Stimulated activated CD4-positive, alpha-beta T cell treated with anti-CD3 and anti-CD28 coated beads, Interleukin-2, amount 100 ng/mL, for 4 hours (primary cell): ENCODE measurements at places on chromosomes 3 and 15.

DNA sequence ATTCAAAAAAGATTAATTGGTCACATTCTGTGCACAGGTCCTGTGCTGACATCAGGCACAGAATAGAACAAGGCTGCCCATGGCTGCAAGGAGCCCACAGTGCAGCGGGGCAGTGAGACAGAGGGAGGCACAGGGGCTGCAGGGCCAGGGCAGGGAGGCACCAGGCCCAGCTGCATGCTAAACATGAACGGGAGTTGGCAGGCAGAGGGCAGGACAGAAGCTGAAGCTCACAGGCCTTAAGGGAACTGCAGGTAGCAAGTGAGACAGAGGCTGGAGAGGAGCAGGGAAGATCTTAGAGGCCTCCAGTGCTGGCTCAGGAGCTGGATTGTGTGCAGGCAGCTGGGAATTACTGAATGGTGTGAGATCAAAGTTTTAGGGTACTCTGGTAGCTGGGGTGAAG lies 26.2 kb downstream of the IDH3A start:
- no peak for DNase-seq

DNA sequence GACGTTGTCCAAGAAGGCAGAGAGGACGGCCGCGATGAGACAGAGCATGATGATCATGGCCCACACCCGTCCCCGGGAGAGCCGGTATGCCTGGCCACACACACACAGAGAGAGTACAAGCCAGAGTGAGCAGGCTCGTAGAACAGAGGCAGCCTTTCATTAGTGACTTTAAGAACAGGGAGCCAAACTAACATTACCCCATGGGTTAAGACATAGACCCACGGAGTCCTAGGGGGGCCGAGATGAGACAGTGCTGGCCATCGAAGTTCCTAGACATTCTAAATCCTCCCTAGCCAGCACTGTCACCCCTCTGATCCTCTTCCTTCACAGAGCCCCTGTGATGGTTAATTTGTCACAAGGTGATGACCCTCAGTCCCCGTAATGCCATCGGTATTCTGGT lies 114.0 kb downstream of the OCA2 start:
- no peak for DNase-seq

DNA sequence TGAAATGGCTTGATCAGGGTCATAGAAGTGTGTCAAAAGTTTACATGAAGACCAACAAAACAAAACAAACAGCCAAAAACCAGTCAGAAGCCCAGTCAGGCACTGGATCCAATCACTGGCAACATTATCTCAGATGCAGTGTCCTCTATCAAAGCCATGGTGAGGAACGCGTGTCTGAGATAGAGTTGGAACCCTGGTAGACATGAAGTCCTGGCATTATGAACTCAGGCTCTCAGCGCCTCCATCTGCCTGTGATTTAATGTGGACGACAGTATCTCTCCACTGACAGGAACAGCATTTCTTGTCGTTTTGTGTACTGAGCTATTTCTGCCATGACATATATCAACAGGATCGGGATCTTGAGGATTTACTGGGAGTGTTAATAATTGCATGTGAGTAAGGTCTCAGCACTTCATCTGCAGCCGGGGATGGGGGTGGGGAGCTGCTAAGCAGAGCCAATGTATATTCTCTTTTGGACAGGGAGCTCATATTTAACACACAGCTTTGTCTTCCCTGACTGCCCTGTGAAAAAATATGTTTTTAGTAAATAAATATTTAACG lies 1120.0 kb downstream of the IGSF11 start:
- DNase-seq: no peak

DNA sequence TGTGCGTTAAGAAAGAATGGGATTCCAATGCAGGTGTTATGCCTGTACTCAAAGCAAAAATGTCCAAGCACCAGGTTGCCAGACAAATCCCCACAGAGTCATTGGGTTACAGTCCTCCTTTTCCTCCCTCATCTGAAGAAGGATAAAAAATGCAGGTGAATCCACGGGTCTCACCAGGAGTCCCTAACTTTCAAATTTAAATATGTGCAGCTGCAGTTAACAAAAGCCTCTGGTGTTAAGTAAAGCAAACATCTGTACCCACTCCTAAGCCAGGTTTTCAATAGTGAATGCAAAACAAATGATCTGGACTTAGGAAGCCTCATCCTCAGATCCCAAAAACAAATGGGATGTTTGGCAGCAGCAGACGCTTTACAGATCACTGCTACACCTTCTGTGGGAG lies 70.4 kb upstream of the SETMAR start:
- no peak for DNase-seq

GRCh38 chr15:78681281-78682003 lies 40.4 kb upstream of the CHRNB4 start:
- no peak for DNase-seq

DNA sequence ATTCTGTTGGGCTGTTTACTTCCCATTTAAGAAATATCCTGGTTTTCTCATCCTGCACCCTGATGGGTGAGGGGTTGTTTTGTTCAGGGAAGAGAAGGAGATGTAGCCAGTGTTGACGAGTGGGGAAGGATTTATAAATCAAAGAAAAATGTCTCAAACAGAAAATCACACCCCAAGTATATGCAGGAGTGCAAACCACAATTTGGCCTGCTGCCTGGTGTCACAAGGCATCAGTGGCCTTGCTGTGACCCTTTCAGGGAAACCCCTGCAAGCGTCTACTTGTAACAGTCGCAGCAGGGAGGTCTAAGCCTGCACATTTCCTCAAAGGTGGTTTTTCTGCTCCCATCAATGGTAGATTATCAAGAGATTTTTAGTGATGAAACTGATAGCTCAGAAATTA lies 132.6 kb upstream of the LRRN1 start:
- DNase-seq: no peak

GRCh38 chr3:106957029-106957428 lies 420.2 kb upstream of the CCDC54 start:
- no peak for DNase-seq

GRCh38 chr3:179336345-179336929 lies 11.1 kb upstream of the MFN1 start:
- no peak for DNase-seq

GRCh38 chr3:30693470-30694120 lies 87.2 kb downstream of the TGFBR2 start:
- DNase-seq: peak; percentile 53

DNA sequence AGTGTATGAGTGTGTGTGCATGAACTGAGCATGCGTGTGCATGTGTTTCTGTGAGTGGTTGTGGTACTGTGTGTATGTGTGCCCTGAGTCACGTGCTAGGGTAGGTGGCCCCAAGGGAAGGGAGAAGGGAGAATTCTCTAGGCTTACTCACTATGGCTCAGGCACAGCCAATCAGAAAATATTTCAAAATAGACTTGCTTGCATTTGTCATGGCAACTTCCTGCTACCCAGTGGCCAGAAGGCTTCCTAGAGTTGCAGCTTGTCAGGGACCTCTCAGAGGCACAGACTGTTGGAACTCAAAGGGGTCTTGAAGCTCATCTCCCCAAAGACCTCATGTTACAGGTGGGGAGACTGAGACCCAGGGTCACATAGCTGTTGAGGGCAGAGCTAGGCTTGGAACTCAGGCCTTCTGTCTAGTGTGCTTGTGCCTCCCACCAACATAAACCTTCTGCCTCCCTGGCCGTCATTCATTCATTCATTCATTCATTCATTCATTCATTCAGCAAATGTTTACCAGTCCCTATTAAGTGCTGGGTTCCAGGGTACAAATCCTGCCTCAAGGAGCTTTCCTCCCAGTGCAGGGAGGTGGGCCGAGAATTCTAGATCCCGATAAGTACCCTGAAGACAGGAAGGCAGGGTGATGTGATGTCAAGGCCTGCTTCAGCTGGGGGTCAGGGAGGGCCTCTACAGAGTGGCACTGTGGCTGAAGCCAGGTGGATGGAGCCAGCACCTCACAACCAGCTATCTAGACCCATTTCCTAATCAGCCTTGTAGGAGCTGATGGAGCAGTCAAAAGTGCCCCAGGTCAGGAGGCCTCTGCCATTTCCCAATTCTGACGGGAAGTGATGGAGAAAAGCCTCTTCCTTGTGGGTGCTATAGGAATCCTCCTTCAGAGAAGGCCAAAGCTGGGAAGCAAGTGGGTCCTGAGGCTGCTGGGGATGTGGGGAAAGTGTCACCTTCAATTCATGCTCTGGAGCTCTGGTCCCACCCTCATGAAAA lies 10.9 kb upstream of the RFT1 start:
- DNase-seq: no peak
